ENCODE measurements at places on chromosomes 2 and 18. TPM values are rescaled to one million over a fixed set of nuclear protein-coding genes. Genes with fewer than 3 reads are reported as not detected.

Gene NAGK
- 84.7 TPM for total RNA-seq

Gene AP1S3
- total RNA-seq: 10.8 TPM

Gene IL18R1
- 21.3 TPM for total RNA-seq

Gene IL36G
- not detected for total RNA-seq

Gene VAMP5
- total RNA-seq: 65.6 TPM

Gene MOCOS
- total RNA-seq: 0.30 TPM

Gene ERLEC1
- 28.1 TPM for total RNA-seq

Gene PAX3
- not detected for total RNA-seq

Gene KYNU
- not detected for total RNA-seq

Gene DSG1
- not detected for total RNA-seq

Gene CNOT9
- total RNA-seq: 91.7 TPM

Gene ARHGEF4
- total RNA-seq: 0.41 TPM

Gene RIT2
- not detected for total RNA-seq

Measured in T-helper 2 cell treated with Interferon-gamma antibody and Interleukin-4, amounts not matched to agents 100 ng/mL and 5 ng/mL, for 36 hours (primary cell).